ENCODE measurements at places on chromosomes 16 and 17. TPM values are rescaled to one million over a fixed set of nuclear protein-coding genes. Genes with fewer than 3 reads are reported as not detected.

DNA sequence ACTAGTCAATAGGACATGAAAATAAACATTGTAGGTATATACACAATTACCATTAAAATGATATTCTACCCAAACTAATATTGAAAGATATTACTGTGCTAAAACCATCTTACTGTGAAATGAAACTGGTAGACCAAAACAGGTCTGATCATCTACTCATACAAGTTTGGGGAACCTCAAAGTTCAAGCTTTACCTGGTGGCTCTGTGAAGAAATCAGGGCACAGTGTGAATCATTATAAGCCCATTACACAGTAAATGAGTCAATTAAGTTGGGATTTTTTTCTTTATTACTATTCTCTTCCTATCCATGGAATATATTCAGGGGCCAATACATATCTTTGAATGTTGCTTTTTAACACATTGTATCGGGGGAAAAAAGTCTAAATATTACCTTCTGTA, 57.1 kb downstream of the HELZ start:
- DNase-seq = no peak

EVPL gene
- polyA plus RNA-seq = 4.8 TPM

GRCh38 chr17:50961282-50962220, 95.4 kb upstream of the TOB1 start:
- no peak for DNase-seq

- DNase-seq = no peak
Measured at GRCh38 chr17:10681866-10682446, 15.4 kb downstream of the SCO1 start.

DNA sequence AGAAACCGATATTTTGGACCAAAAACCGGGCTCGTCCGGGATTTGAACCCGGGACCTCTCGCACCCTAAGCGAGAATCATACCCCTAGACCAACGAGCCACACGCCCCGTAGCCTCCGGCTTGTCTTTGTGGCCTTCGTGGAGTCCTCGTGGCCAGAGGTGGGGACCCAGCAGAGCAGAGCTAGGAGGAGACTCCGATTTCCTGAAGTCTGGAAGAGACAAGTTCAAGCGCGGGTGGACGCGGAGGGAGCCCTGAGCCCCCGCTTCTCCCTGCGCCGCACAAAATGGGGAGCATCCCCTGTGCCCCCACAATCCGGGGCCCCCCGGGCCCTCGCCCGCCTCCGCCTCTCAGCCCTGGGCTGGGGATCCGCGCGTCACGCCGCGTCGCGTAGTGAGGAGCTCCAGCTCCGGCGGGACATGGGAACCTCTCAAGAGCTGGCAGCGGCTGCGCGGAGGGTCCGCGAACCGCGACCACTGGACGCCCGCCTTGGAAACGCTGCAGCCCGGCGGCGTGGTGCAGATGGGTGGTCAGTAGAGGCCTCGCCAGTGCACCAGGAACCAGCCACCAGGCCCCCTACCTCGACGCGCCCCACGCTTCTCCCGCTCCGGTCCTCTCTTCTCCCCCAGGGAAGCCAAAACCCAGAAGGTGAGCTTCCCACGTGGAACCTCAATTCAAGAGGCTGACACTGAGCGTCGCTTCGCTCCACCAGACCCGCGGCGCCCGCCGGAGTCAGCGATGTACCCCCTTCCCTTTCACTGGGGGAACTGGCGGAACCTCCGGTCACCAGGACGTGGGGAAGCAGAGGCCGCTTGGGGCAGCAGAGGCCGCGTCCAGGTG, 5.2 kb upstream of the OR1F1 start:
- DNase-seq = no peak

GRCh38 chr17:13031718-13032350, 14.0 kb upstream of the ELAC2 start:
- DNase-seq = peak; percentile 71

EPN3 gene
- polyA plus RNA-seq = 31.7 TPM

DNA sequence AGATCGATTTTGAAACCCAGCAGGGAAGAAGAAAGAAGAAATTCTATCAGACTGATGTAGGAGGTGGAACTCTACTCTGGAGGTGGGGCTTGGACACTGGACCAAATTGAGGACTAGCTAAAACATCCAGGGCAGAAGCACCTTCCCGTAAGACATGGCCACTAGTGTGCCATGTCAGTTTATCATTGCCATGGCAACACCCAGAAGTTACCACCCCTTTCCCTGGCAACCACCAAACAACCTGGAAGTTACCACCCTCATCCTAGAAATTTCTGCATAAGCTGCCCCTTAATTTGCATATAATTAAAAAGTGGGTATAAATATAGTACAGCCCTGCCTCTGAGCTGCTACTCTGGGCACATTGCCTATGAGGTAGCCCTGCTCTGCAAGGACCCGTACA, 66.7 kb downstream of the NACA2 start:
- no peak for DNase-seq

MGRN1 gene
- polyA plus RNA-seq = 16.8 TPM

DNA sequence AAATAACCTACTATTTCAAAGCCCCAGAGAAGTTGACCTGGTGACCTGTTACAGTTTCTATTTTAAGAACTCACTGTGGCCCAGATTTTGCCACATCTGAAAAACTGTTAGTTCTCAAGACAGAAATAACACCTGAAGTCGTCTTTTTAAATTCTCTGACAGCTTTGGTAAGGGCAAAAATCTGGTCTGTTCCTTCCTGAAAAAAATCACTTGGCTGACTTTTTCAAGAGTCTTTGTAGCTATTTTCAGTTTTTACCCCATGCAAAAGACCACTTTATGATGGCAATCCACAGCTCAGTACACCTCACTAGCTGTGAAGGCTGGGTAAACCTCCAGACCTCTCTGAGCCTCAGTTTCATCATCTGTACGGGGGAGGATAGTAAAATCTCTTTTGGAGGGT, 60.7 kb upstream of the SREBF1 start:
- DNase-seq = no peak

DLG4 gene
- 8.3 TPM for polyA plus RNA-seq

GRCh38 chr16:6356911-6357310, 975.7 kb upstream of the RBFOX1 start:
- no peak for DNase-seq

- no peak for DNase-seq
Measured at GRCh38 chr16:59392911-59393310, 658.8 kb upstream of the GOT2 start.

NPIPA3 gene
- polyA plus RNA-seq = 0.54 TPM

GRCh38 chr16:82732461-82732860, 105.7 kb downstream of the CDH13 start:
- DNase-seq = no peak

GRCh38 chr17:8029121-8029520, 9.7 kb upstream of the ALOX15B start:
- DNase-seq = peak; percentile 10

GRCh38 chr17:82283208-82283749, 9.8 kb upstream of the CSNK1D start:
- no peak for DNase-seq

HCRT gene
- polyA plus RNA-seq = not detected

HEATR9 gene
- polyA plus RNA-seq = not detected

DNA sequence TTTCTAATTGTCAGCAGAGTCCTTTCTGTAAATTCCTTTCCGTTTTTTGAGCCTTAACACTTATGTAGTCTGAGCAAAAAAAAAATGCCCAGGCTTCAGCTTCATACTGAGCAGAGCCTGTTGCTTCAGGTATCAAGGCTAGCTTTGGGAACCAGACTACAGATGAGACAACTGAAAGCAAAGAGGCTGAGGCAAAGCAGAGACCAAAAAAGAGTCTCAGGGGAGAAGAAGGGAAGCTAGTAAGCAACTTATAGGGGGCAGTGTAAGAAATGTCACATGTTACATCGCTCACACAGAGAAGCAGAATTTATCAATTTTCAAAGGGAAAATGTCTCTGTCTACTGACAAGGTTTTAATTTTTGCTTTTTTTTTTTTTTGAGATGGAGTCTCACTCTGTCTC, 3.3 kb downstream of the HASPIN start:
- DNase-seq = no peak
